ENCODE measurements at places on chromosomes 4 and X. TPM values are rescaled to one million over a fixed set of nuclear protein-coding genes. Genes with fewer than 3 reads are reported as not detected.
A peak's percentile ranks its signal among the peaks of the same experiment; 100 is the strongest.

DNA sequence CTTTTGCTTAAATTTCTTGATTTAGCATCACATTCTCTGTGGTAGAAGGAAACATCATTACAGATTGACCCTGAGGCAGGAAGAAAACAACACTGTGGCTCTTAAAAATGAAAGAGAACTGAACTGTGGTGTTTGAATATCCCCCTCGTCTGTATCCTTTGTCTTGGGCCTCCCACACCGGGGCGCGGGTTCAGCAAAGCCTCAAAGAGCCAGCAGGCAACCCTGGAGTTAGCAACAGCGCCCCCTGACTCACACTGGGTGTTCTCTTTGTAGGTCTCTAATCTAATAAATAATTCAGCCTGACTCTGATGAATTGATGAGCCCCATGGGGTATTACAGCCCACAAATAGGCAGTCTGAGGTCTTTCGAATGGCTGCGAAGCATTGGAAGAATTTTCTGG, 46.1 kb upstream of the CTSO start:
- DNase-seq, result peak; percentile 7

GRCh38 chr4:70681704-70682103, 6.6 kb upstream of the UTP3 start:
- no peak for DNase-seq

DNA sequence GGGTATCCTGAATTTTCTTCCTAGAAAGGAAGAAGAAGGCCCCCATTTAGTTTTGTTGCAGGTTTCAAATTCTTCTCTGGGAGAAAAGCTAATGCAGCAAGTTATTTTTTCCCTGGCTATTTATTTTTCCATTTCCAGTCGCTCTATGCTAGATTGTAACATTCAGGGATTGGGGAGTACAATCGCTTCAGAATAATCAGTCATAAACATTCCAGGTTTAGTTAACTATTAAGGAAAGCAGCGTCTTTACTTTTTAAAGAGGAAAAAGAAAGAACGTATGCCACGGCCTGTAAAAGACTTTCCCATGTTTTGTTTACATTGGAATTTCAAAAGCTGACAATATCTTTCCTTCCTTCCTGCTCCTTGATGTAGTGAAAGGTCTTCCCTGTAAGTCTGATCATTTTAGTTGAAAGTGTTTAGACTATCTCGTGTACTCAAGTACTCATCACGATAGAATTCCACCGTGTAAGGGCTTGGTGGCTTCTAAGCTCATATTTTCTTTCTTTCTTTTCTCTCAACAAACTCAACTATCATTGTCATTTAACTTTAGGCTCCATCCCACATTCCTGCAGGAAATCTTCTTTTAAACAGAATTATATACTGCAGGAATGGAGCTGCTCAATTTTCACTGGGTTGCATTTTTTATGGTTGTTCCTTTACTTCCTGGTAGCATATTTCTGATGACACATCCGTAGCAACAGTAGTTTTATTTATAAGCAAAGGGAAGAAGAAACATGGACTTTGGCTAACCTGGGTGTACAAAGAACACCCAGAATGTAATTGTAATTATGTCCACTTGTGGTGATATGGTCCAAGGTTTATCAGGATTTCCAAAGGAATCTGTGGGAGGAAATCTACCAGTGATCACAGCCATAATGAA, 213.1 kb upstream of the FAT1 start:
- no peak for DNase-seq

LEF1 gene
- 53.5 TPM for polyA plus RNA-seq

IGFBP7 gene
- polyA plus RNA-seq, result 669 TPM

All from right renal pelvis (tissue), 4 donors.